ENCODE measurements at places on chromosomes 5 and 9. TPM values are rescaled to one million over a fixed set of nuclear protein-coding genes. Genes with fewer than 3 reads are reported as not detected.

FOXD4L4 gene
- not detected for polyA plus RNA-seq

SLC31A2 gene
- 3.8 TPM for polyA plus RNA-seq

LHX6 gene
- polyA plus RNA-seq = 4.5 TPM

SPATA31C1 gene
- polyA plus RNA-seq = 0.71 TPM

HAVCR1 gene
- polyA plus RNA-seq = 0.72 TPM

PFN3 gene
- polyA plus RNA-seq = 0.37 TPM

- no peak for DNase-seq
Observed at GRCh38 chr5:115372146-115372545, 75.7 kb upstream of the CCDC112 start.

DNA sequence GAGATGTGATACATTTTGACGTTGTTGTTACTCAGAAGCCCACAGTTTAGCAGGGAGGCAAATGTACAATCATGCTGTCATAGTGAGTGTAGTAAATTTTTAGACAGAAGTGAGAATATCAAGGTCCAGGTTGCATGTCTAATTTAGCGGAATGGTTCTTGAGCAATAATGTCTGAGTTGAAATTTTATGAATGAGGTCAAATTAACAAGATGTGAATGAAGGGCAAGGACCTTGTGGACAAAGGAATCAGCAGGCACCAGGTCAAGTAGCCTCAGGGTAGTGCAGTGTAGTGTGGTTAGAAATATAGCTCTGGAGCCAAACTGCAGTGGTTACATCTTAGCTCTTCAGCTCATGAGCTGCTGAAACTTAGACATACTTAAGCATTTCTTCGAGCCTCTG is 36.2 kb downstream of the TNFSF8 start:
- no peak for DNase-seq

- DNase-seq = no peak
Observed at GRCh38 chr9:75869236-75869635, 21.2 kb upstream of the PCSK5 start.

DNA sequence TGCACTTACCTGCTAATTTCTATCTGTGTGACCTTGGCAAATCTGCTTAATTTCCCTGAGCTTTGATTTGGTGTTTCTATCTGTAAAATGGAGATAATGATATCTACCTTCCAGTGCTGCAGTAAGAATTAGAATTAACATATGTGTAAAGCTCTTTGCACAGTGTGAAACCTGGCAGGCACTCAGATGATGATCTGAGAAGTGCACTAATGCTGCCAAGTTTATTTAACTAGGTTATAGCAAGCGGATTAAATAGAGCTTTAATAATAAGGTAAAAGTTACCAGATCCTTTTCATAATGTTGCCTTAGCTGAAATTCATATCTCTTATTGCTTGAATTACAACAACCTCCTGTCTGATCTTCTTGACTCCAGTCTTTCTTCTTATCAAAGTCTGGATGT is 315.3 kb upstream of the CD180 start:
- no peak for DNase-seq

DNA sequence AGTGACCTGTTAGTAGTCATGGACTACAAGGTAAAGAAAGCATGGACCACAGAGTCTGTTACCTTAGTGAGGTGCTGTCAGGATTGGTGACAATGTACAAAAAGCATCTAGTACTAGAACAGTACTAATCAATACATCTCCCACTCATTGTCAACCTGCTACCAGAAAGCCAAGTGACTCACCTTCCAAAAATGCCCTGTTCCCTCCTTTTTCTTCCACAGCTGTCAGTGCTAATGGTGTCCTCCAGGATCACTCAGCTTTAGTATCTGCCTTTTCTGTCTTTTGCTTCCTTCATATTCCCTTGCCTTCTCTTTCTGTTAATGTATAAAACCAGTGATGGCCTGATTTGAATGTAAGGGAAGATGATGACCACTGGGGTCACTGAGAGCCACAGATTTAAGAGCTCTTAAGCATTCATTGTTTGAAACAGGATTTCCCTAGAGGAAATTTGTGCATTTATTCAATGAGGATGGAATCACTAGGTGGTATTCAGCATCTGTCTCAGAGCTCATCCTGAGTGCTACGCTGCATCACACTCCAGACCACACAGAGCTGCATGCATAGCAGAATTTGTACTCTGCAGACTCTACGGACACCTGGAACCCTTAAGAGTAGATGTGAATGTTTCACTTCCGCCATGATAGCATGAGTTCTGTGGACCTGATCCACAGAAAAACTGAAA is 71.0 kb downstream of the SV2C start:
- no peak for DNase-seq

GRCh38 chr9:108271646-108272348 is 584.0 kb downstream of the ACTL7B start:
- DNase-seq = peak; percentile 57

GRCh38 chr5:14615365-14615764 is 33.8 kb downstream of the OTULINL start:
- DNase-seq = no peak

Data from renal cortex interstitium (tissue), 15 donors.